ENCODE measurements at places on chromosomes 6 and 20.
A peak's percentile ranks its signal among the peaks of the same experiment; 100 is the strongest.

DNA sequence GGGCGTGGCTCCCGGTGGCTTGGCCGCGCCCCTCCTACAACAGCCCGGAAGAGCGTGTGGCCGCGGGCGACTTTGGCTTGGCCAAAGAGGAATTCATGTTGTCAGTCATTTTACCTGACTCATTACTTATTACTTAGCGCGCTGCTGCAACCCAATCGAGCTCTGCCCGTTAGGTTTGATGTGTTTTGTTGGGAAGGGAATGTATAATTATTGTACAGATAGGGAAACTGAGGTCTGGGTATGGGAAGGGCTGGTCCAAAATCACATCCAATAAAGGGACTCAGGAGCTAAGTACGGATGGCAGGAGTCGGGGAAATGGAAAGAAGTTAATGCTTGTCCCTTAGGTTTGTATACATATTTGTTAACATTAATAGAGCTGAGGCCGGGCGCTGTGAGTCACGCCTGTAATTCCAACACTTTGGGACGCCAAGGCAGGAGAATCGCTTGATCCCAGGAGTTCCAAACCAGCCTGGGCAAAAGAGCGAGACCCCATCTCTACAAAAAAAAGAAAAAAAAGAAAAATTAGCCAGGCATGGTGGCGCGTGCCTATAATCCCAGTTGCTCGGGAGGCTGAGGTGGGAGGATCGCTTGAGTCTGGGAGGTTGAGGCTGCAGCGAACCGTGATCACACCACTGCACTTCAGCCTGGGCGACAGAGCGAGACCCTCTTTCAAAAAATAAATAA, 639 bp upstream of the ZNF335 start:
- DNase-seq: no peak

DNA sequence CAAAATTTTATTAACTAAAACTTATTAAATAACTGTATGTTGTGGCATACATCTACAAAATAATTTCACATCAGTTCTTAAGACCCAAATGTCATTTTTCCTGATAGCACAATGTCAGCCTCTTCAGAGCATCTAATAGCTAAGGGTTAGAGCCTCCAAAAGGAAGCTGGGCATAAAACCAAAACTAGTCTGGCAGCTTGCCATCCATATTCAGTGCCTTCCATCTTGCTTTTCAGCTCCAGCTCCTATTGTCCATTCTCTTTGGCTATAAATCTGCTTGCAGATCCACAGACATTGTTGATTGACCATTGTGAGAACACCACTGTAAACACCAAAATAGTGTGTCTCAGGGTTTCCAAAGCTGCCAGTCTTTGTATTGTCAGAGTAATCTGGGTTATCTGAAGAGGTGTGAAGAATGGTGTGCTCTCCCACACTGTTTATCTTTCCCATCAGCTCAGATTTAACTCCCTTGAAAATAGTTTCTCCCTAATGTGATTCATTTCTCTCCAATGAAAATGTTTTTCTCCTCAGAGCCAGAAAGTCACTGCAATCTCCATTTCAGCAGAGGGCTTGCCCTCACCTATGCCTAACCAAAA, 154.8 kb upstream of the KCNQ5 start:
- no peak for DNase-seq

GRCh38 chr6:110620065-110620464, 143.7 kb upstream of the SLC22A16 start:
- DNase-seq: no peak

DNA sequence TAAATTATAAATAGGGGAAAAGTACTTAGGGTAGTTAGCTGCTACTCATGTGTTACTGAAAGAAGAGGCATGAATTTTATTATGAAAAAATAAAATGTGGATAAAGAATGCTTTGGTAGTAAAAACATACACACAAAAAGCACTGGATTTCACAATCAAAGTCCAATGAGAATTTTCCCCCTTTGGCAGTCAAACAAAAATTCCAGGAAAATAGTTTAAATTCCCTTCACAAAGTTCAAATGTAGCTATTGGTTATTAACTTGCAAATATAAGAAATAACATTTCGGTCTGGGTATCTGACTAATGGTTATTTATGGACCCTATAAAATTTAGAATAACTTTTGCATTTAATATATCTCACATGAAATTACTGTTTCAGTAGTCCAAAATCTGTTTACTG, 210.4 kb downstream of the FOXC1 start:
- DNase-seq: peak; percentile 39

- DNase-seq: no peak
These were observed 176.2 kb downstream of the ISM1 start for GRCh38 chr20:13397300-13397724.

DNA sequence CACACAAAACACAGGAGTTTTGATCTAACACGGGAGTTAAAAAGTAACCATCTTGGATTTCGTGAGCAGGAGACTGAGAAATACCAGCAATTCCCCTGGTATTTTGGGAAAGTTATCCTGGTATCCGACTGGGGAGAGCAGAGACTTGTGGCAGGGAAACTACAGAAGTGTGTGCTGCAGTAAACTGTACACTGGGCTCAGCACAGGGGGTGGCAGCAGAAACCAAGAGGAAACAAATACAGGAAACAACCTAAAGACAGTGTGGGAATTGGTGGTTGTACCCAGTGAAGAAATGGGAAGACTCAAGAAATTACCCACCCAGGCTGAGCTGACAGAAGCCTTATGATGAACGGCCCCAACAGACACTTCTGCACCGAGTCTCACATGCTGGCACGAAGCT, 109.8 kb downstream of the CHD6 start:
- DNase-seq: no peak

DNA sequence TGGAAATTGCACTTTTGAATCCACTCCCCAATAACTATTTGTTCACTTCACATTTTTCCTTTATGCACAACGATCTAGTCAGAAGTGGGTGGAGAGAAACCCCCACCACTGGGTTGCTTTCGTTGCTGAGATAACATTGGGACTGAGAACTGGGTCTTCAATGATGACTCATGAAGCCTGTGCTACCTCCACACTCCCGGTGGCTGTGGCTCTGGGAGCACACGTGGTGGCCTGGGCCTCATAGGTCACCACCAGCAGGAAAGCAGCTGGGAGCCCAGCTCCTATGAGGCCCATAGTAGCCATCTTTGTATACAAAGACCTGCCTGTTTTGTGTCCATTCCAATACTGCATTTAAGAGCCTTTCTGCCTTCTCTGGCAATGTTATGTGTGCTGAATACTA, 178.0 kb upstream of the SASH1 start:
- DNase-seq: no peak
